NK-92 treated with Interleukin-12 subunit alpha and Interleukin-12 subunit beta, amount 100 ng/mL, for 24 hours (cell line): ENCODE measurements at places on chromosomes 4 and X.

- no peak for DNase-seq
Measured at GRCh38 chr4:43458293-43458692, 565.8 kb downstream of the GRXCR1 start.

- peak; percentile 49 for DNase-seq
Measured at GRCh38 chr4:107862658-107863057, 37.9 kb downstream of the SGMS2 start.

DNA sequence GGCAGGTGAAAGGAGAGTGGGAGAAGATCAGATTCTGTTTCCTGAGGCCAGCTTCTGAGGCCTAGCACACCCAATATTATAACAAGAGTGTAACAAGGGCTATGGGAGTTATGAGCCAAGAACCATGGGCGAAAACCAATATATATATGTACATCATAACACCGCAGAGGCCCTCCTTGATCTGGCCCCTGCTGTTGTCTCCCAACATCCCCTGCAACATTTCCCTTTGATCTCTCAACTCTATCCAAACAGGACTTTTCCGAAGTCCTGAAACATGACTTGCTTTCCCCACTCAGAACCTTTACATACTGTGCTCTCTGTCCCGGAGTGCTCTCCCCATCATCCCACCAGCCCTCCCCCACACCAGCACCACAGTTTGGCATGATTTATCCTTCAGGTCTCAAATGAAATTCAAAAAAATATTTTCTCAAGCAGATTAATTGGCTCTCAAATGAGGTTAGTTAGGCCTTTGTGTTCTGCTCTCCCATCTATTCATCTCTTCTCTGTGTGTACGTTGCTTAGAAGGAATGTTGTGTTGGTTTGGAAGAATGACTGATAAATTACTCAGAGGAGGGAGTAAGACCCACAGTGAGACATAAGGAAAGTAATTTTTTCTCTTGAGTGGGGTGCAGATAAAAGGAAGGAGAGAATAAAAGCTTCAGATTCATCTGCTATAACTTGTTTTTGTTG, 58.1 kb upstream of the SMIM10 start:
- DNase-seq = no peak

DNA sequence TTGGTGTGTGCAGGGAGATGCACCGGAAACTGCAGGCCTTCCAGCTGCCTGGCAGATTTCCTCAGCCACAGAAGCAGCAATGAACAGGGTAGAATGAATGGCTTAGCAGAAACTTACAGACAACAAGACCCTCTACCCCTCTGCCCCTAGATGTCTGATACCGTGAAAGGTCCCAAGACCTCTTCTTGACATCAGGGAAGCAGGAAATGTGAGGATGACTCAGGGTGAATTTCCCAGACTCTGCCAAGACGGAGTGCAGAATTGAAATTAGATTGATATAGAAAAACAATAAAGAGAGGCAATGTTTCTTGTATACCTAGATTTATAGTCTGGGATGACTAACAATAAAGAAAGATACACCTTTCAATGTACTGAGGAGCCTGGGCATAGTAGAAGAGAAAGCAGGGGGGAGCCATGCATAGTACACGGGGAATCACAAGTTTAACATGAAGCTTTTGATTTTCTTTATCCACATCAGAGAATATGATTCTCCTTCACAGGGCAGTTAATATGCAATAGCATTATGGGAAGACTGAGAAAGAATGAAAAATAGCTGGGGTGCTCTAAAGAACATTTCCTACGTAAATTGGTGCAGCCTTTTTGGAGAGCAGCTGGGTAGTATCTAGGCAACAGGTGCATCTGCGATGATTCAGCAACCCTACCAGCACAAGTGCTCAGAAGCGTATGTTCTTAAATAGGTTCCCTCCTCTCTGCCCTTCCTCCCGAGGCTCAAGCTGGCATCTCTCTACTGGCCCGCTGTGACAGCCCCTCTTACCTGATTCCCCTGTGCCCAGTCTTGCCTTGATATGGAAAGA, 18.3 kb upstream of the CXCR3 start:
- no peak for DNase-seq

DNA sequence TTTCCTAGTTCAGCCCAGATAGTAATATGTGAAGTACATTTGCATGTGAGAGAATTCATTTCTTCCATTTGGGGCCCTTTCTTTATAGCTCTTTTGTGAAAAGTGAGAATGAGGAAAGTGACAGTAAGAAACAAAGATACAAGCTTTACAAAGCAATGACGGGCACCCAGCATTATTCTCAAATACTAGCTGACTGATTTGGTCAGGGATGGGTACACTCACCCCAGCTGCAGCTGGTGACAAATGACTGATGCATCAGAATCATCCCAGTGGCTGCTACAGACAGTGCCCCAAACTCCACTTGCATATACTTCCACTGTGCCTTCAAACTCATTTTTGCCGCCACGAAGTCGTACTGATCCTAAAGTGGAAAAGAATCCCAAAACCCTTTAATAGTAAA, 14.8 kb downstream of the PRSS12 start:
- no peak for DNase-seq

DNA sequence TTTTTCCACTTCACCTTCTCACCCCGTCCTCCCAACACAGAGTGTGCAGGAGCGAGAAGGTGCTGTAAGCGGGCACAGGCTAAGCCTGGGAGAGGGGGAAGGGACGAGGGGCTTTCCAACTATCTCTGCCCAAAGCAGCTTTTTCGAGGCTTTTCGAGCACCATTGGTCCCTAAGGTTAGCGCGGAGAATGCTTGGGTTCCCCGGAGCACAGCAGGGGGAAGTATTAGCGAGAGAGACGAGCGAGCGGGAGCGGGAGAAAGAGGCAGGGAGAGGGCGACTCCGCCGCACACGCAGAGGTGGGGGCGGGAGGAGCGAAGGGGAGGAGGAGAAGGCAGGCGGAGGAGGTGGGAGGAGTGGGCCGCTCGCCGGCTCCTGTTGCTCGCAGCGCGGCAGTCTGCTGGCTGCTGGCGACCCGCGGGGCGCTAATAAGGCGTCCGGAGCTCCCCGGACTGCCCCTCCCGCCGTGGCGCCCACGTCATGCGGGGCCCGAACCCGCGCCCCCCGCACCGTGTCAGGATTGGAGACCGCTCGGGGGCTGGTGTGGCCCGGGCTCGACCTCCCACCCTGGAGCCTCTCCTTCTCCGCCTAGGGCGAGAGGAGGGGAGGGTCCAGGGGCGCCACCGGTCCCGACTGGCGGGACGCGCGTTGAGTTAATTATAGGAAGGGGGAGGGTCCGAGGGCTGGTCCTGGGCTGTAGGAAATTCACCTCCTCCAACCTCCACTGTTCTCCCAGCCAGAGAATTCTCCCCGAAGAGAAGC, at the start of gene ADAMTS3:
Gene ADAMTS3 (minus strand): TSS at position 263 of the 760 bp plus-strand sequence. CDS start 459 bp downstream, outside the sequence.
- DNase-seq = no peak

- no peak for DNase-seq
Measured at GRCh38 chr4:109020861-109021260, 258.0 kb upstream of the ETNPPL start.

DNA sequence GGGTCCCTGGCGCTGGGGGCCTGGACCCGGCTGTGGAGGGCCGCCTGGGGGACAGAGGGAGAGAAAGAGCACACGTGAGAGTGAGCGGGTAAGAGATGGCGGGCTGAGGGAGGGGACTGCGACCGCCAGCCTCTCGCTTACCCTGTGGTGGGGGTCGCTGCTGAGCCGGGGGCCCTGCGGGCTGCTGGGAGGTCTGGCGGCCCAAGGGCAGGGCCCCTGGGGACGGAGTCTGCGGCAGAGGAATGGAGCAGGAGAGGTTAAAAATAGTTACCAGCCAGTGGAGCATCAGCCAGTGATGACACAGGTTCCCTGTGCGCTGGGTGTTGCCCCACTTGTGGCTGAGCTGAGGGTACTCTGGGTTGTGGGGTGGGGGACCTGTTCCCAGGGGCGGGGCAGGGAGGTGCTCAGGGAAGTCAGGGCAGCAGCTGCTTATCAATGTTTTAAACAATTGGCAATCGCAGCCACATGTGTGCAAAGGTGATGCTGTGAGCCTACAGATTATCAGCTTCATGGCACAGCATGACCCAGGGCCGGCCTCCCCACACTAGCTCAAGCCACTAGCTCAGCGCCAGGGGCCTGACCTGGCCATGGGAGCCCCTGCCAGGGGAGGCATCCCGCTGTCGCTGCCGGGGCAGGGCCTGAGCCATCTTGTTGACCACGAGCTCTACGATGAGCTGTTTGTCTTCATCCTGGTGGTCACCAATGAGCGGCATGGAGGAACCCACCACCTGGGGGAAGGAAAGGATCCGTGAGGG, 7.5 kb upstream of the TIMP1 start:
- no peak for DNase-seq

- no peak for DNase-seq
Measured at GRCh38 chrX:19869193-19869592, 18.2 kb downstream of the SH3KBP1 start.

GRCh38 chr4:54090804-54091623, 8.9 kb upstream of the GSX2 start:
- DNase-seq = no peak

GRCh38 chr4:158046345-158046744, 126.5 kb downstream of the GASK1B start:
- DNase-seq = no peak

- no peak for DNase-seq
Measured at GRCh38 chr4:184169225-184169867, 48.3 kb downstream of the ENPP6 start.

GRCh38 chr4:10554694-10555093, 97.5 kb upstream of the ZNF518B start:
- DNase-seq = no peak

DNA sequence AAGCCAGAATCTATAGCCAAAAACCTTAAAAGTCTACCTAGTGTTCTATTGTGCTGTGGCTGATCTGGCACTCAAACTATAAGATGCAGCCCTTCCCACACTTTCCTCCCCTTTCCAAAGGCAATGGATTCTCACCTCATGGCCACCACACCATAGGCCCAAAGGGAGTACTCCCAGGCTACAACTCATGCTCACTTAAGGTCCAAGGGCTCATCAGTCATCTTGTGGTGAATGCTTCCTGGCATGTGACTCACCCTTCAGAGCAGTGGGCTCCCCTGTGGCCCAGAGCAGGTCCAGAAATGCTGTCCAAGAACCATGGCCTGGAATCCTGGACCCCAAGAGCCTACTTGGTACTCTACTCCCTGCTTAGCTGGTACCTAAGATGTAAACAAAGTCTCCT, 181.0 kb downstream of the CHRDL1 start:
- DNase-seq = no peak

DNA sequence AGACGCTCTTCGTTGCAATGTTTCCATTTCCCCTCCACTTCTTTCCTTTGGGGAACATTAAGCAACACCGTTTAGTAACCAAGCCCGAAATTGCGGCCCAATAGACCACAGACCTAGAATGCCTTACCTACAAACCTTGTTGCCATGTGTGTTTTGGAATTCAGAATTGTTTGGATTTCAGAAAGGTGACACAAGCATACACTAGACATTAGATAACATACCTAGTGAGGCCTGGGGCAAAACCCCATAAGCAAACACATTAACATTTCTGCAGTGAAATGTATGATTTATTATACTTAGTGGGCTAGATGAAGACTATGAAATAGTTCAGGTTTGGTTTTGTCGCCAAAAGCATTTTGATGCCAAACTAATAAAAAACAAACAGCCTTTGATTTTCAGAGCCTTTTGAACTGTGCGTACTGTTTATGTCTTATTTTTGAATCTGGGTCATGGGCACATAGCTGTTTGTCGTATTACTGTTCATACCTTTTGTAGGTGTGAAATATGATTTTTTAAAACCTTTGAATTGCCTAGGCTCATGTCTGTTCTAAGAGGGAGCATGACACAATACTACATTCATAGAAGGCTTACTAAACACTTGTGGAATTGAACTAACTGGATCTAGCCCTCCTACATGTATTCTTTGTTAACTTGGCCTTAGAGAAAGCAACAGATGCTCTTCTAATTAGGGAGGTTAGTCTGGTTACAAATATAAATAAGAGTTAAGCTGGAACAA, 88.6 kb upstream of the TMEM164 start:
- DNase-seq = no peak

- no peak for DNase-seq
Measured at GRCh38 chr4:76758290-76758882, 139.6 kb downstream of the SOWAHB start.

GRCh38 chr4:47624031-47624441, 139.0 kb downstream of the ATP10D start:
- DNase-seq = no peak

GRCh38 chrX:136909119-136909705, 28.7 kb upstream of the RBMX start:
- DNase-seq = peak; percentile 61

GRCh38 chrX:74119016-74119910, 184.7 kb upstream of the ZCCHC13 start:
- peak; percentile 25 for DNase-seq

DNA sequence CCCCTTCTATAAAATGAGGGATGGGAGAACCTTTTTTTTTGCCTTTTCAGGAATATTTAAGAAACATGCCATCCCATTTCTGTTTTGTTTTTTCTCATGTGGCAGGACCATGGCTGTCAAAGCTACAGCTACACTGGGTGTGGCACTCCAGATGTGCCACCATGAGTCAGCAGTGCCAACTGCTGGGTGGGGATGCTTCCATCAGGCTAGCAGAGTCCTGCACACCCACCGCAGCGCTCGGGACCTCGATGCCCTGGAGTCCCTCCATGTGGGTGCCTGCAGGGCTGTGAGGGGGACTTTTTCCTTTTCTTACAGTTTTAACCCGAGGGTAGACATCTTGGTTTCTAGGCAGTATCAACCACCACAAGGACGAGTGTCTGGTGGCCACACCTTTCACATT, 352.6 kb downstream of the NR3C2 start:
- no peak for DNase-seq

- no peak for DNase-seq
Measured at GRCh38 chrX:125646195-125646594, 326.5 kb downstream of the TEX13C start.

- DNase-seq = no peak
Measured at GRCh38 chr4:125283707-125284279, 31.0 kb upstream of the FAT4 start.

- peak; percentile 73 for DNase-seq
Measured at GRCh38 chrX:106611679-106612392, at the start of gene RADX. TSS of gene RADX (plus strand) at chrX:106611978. CDS start at chrX:106612081, 103 bp downstream.

DNA sequence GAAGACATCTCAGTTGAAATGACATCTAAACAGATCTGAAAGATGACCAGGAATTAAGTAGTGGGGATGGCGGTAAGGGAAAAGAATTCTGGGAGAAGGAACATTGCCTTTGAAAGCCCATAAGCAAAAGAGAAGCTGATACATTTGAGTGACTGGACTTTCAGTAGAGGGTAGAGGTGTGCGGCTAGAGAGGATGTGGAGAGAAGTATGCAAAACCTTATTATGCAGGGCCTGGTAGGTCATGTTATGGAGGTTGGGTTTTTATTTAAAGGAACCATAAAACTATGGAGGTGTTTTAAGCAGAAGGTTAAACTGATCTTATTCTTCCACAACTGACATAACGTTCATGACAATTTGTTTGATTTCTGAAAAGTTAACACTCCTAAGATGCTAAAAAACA, 36.3 kb downstream of the RPS6KA3 start:
- DNase-seq = no peak

- no peak for DNase-seq
Measured at GRCh38 chrX:46967547-46967946, 55.3 kb downstream of the JADE3 start.

DNA sequence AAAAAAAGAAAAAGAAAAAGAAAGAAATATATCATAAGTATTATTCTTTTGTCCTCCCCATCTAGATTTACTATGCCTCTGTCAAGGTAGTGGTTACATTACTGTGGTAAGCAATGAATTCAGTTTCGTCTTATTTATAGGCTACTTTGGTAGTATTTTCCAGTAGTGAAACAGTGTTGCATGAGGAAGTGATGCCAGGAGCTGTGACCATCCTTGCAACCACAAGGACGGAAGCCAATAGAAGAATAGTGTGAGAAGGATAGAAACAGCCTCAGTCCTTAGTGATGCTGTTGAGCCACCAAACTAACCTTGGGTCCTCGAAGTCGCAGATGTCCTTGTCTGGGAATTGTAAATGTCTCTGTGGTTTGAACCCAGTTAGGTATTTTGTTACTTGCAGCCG, 328.5 kb downstream of the PPP3CA start:
- no peak for DNase-seq
